ENCODE measurements at places on chromosomes 3 and 15.

DNA sequence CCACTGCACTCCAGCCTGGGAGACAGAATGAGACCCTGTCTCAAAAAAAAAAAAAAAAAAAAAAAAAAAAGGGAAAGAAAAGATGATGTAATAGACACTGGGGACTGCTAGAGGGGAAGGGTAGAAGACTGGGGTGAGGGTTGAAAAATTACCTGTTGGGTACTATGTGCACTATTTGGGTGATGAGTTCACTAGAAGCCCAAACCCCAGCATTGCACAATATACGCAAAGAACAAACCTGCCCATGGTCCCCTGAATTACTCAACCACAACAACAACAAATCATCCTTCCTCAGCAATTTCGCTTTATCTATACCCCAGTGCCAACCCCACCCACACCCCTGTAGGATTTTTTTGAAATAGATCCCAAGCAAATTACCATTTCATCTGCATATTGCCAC lies 13.5 kb downstream of the NIPA1 start:
- DNase-seq = no peak

GRCh38 chr15:84810073-84810840 lies 6.9 kb upstream of the ALPK3 start:
- no peak for DNase-seq

DNA sequence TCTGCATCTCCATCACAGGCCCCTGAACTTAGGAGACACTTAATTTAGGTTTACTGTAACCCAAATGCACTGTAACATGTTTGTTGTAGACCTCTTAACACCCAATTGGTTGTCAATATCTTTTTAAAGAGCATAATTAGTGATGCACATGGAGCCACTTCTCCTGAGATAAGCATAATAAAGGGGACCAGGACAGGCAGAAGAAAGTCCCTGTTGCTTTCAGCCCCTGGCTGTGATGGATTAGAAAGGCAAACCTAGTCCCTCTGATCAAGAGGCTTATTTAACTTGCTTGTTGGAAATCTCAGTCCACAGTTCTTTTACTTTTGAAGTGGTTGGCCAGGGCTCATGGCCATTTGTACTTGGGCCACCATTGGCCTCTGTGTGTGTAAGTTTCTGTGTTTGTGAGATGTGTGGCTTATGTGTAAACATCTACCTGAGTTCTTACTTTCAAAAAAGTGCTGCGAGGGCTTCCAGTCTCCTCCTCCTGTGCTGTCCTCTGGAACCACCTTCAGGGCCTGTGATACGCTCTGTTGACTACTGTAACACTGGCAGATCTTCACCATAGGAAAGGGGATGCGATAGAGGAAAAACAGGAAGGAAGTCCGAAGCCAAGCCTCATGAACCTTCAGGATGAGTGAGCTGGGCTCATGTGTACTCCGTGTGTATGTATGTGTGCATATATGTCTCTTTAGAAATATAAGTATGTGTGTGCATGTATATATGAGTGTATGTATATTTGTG lies 136.2 kb downstream of the EPHB1 start:
- no peak for DNase-seq

GRCh38 chr3:61565569-61565968 lies 4.2 kb downstream of the PTPRG start:
- DNase-seq = no peak

DNA sequence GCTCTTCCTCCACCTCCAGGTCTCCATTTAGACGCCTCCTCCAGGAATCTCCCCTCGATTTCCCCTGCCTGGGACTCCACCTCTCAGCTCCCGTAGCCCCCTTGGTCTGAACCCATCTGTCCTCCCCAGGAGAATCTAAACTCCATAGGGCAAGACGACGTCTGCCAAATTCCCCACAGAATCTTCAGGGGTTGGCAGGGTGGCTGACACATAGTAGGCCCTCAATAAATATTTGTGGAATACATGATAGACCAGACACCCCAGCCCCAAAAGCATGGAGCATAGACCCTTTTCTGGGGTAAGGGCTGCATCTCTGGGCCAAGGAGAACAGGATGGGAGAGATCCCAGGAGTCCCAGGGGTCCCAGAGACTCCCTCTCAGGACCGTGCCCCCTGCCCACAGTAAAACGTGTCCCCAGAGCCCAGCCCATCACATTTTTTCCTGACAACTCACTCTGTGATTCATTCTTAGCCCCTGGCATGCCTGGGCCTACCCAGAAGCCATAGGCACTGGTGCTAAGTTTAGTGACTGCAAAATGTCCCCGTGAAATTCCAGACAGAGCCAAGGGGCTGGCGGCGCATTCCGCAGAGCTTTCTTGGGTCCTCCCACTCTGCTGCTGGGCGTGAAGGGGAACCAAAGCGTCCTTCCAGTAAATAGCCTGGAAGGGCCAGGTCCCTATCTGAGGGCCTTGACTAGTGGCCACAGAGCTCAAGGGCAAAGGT lies 78.0 kb upstream of the SLC6A6 start:
- DNase-seq = no peak

GRCh38 chr3:123877965-123878364 lies 6.2 kb downstream of the MYLK start:
- DNase-seq = no peak

DNA sequence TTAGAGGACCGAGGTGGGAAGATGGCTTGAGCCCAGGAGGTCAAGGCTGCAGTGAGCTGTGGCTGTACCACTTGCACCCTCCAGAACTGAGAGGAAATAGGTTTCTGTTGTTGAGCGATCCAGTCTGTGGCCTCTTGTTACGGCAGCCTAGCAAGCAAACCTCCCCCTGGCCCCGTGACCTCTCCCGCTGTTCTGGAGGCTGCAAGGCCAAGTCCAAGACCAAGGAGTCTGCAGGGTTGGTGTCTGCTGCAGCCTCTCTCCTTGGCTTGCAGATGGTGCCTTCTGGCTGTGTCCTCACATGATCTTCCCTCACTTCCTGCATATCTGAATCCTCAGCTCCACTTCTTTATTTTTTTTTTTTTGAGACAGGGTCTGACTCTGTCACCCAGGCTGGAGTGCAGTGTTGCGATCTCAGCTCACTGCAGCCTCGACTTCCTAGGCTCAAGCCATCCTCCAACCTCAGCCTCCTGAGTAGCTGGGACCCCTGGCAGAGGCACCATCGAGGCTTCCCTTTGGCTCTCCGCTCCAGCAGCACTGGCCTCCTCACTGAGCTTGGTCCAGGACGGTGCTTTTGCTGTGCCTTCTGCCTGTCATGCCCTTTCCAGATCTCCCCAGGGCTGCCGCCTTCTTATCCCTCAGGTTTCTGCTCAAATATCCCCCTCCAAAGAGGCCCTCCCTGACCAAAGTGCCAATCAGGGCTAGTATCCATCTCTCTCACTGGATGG lies 18.0 kb upstream of the PLXND1 start:
- no peak for DNase-seq

DNA sequence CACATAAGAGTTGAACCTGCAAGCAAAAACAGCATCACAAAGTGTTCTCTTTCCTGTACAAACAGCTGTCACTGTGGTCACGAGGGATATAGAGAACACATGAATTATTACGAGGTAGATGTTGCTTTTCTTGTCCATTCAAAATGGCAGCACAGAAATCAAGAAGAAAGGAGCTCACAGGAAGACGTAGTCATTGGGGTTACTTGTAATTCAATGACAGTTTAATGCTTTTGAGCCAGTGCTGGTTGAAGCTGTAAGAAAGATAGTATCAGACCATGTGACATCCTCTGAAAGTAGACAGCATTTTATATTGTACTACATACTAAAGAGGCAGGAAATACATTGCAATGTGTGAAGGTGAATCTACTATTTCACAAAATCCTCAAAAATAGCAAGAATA lies 140.4 kb downstream of the ABI3BP start:
- no peak for DNase-seq

- DNase-seq = no peak
Measured at GRCh38 chr3:150421799-150422548, 13.9 kb downstream of the TSC22D2 start.

GRCh38 chr15:65318870-65319356 lies 14.4 kb downstream of the RNU5B-1 start:
- peak; percentile 95 for DNase-seq

DNA sequence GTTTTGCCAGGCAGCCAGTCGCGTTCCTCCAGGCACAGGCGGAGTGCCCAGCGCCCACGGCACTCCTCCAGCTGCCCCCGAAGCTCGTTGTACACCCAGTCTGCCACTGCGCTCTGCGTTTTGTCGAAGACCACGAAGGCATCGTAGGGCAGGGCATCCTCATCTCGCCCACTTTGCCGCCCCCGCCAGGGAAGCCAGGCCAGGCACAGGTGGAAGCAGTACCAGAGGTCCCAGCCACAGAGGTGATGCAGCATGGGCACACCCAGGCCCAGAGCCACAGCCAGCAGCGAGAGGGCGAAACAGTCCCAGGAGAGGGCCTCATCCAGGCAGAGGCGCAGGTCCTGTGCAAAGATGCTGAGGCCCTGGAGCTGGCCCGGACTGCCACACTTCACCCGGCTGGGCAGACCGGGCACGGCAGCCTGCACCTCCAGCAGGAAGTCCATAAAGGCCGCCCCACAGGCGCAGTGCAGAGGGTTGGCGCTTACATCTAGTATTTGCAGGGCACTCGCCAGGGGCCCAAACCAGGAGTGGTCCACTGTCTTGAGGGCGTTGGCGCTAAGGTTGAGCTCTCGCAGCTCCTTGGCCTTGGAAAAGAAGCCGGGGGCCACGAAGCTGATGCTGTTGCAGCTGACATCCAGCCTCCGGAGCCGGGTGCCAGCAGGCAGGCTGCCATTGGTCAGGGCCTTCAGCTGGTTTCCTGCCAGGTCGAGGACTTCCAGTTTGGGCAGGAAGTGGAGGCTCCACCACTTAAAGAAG lies 3.7 kb downstream of the TLR9 start:
- DNase-seq = no peak

GRCh38 chr15:101046826-101047225 lies 127.7 kb downstream of the LRRK1 start:
- DNase-seq = no peak

DNA sequence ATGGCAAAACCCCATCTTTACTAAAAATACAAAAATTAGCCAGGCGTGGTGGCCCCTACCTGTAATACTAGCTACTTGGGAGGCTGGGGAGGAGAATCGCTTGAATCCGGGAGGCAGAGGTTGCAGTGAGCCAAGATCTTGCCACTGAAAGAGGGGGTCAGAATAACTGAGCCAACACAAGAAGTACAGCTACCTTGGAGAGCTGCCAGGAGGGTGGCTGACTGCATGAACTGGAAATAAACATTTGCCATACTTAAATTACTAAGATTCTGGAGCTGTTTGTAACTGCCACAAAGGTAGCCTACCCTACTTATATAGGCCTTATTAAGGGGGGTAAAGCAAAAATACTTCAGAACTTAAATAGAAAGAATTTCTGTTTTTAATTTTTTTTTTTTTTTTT lies 15.4 kb upstream of the PIK3CB start:
- no peak for DNase-seq

DNA sequence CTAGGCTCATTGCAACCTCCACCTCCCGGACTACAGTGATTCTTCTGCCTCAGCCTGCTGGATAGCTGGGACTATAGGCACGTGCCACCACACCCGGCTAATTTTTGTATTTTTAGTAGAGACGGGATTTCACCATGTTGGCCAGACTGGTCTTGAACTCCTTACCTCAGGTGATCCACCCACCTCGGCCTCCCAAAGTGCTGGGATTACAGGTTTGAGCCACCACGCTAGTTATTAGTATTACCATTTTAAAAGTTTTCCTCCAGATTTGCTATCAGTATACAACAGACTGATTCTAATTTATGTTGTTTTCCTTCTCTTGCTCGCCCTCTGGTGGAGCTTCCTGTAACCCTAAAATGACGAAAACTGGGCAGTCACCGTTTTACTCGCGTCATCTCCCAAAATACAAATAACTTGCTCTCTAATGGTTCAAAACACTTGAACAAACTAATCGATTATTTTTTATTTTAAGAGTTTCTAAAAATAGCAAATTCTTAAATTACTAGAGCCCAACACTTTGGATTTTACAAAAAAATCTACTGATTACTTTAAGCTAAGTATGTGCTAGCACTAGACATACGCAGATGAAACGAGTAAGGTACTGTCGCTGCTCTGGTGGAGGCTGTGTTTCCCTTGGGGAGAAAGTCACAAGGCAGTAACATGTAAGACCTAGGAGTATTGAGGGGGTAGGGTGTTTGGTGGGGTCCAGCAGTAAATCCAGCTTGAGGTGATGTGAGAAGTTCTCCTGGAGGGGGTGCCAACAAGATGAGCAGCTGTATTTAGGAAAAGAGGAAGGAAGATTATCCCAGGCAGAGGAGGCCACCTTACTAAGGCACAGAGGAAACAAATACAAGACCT lies 203.3 kb downstream of the MBNL1 start:
- DNase-seq = peak; percentile 75

DNA sequence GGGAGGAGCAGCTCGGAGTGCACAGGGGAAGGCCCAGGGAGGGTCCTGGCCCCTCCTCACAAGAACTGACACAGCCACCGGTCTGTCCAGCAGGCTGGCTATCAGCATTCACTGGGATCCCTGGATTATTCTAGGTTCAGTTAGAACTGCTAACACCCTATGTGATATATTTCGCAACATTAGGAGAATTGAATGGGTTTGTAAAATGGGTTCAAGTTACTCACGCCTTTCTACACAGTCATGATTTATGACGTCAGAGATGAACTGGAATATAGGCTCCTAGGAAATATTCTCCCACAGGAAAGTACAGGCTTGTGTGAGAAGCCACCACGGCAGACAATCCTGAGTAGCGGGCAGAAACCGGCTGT lies 969 bp upstream of the BSN start:
- no peak for DNase-seq

GRCh38 chr3:154314152-154314551 lies 10.1 kb downstream of the DHX36 start:
- DNase-seq = no peak

GRCh38 chr3:195178124-195178910 lies 92.6 kb downstream of the XXYLT1 start:
- no peak for DNase-seq

DNA sequence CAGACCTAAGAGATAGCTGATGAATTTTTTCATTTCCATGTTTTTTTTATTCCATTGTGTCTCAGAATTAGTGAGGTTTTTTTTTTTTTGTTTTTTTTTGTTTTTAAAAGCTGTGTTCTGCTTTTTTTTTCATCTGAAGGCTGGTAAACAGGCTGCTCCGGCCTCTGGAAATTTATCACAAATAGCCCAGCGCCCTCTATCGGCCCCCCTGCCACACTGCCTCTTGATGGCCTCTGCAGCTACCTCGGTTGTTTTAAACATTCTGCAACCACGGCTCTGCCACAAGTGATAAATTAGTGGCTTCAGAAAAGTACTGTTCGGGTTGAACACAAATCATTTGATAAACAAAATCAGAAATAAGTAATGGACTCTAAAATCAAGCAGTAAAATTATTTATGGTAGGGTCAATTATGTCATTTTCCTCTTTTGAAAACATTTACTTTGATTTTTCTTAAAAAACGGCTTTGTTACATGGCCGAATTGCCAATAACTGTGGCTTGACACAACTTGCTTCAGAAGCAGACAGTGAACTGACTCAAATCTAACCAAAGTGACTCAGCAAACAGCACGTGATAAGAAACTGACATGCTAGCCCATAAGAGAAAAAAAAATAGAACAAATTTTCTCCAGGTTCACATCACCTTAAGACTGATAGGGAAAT lies 87.8 kb downstream of the RSL24D1 start:
- DNase-seq = peak; percentile 84

- peak; percentile 24 for DNase-seq
Measured at GRCh38 chr3:25532431-25533162, 104.5 kb downstream of the RARB start.
